AG04450 (cell line): ENCODE measurements at places on chromosomes 1 and 21. TPM values are rescaled to one million over a fixed set of nuclear protein-coding genes. Genes with fewer than 3 reads are reported as not detected.

GRCh38 chr1:33275706-33276572 is 19.6 kb downstream of the ZNF362 start:
- no peak for DNase-seq

DNA sequence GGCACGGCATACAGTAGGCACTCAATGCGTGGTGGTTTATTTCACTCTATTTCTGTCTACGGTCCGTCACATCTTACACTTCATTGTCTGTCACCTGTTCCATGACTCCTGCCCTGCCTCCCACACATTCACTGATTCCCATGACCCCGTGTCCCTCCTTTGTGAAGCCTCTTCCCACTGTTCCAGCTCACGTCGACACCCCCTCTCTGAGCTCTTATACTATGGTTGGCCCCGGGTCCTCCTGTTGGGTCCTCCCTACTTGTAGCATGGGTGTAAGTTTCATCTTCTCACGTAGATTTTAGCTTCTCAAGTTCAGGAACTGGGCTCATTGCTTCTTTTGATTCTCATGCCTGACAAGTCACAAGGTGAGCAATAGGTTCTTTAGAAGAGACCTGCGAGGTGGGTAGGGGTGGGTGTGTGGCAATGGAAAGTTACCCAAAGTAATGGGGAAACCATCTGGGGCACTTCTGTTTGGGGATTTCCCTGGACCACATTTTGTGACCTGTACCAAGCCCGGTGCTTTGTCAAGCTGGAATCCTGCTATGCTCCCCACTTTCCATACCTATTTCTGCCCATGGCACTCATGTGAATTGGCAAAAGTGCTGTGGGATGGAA is 22.1 kb upstream of the IL10 start:
- DNase-seq = no peak

GRCh38 chr21:25925936-25926335 is 191.2 kb downstream of the GABPA start:
- no peak for DNase-seq

DNA sequence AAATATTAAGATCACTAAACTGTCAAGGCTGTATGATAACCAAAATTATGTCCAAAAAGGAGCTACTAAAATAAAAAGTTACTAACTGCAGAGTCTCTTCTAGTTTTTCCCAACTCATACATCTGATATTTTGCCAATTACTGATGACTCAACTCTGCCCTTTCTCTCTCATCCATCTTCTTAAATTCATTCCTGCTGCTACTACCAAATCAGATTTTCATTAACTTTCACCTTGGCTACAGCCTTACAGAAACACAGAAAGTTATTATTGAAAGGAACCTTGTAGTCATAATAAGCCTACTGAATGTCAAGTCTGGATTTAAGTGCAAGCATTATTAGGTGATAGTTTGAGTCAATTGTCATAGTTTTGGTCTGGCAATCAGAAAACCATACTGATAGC is 273.1 kb downstream of the DPYD start:
- peak; percentile 0 for DNase-seq

- DNase-seq = no peak
Measured at GRCh38 chr1:15900662-15901279, 53.3 kb downstream of the SPEN start.

GRCh38 chr1:200767321-200767720 is 28.6 kb downstream of the CAMSAP2 start:
- DNase-seq = no peak

PLEKHN1 gene
- 0.06 and 0.15 TPM in 2 replicates for polyA plus RNA-seq
